ENCODE measurements at places on chromosomes 16 and 17.

DNA sequence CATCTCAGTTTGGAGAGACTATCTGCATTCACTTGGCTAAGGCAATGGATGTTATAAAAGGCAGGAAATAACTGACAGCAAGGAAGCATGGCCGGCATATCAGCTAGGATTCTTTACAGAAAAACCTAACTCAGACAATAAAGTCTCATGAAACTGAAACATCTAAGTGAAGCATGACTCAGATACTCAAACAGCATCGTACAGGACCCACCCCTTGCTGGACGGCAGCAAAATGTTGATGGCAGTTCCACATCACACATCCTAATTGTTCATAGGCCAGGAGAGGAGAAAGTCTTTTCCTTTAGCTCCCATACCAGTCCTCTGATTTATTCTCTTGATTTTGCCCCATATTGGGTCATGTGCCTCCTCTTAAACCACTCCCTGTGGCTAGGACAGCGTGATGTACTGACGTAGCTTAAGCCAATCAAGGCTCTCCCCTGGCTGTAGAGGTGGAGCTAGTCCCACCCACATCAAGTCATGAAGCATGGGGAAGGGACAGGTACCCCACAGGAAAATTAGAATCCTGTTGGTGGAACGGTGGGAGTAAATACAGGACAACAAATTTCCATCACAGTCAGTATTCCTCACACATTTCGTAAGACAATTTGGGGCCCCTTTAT, 178.9 kb downstream of the IRX3 start:
- DNase-seq: no peak

- DNase-seq: no peak
Measured at GRCh38 chr17:14859542-14859941, 405.6 kb downstream of the PMP22 start.

- no peak for DNase-seq
Measured at GRCh38 chr17:7083592-7083991, 3.5 kb upstream of the CLEC10A start.

DNA sequence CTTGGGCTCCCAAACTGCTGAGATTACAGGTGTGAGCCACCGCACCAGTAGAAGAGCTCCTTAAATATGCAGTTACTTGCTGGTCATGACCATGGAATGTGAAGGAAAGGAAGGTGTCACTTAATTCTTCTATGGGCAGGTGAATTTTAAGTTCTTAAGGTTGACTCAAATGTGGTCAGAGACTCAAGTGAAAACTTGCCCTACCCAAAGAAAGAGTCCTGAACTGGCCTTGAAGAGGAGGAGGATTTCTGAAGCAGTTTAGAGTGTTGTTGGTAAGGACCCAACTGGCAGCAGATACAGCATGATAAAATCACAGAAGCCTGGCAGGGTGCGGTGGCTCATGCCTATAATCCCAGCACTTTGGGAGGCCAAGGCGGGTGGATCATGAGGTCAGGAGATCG, 29.4 kb downstream of the CHD9 start:
- no peak for DNase-seq

DNA sequence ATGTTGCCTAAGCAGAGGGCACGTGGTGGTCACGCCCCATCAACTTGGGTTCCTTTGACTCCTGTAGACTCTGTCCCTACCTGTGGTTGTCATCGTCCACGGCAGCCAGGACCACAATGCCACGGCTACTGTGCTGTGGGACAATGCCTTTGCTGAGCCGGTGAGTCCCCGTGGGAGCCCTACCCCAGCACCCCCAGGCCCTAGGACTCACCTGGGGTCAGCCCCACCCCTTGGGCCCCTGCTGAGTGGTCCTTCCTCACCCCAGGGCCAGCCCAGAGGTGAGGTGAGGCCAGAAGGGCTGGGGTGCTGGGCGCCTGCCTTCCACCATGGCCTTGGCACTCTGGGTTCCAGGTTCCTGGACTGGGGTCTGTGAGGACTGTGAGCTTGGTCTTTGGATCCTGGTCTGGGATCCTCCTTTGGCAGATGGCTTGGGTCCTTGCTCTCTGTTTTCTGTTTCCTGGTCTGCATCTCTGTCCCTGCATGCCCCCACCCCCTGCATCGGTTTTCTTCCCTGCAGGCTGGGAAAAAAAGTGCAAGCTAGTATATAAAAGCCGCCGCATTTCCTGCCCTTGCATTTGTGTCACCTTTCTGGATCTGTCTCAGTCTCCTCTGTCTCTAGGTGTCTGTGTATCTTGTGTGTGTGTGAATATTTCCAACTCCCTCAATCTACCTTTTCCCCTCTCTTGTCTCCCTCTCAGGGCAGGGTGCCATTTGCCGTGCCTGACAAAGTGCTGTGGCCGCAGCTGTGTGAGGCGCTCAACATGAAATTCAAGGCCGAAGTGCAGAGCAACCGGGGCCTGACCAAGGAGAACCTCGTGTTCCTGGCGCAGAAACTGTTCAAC, 17.5 kb downstream of the STAT5A start:
- DNase-seq: no peak

DNA sequence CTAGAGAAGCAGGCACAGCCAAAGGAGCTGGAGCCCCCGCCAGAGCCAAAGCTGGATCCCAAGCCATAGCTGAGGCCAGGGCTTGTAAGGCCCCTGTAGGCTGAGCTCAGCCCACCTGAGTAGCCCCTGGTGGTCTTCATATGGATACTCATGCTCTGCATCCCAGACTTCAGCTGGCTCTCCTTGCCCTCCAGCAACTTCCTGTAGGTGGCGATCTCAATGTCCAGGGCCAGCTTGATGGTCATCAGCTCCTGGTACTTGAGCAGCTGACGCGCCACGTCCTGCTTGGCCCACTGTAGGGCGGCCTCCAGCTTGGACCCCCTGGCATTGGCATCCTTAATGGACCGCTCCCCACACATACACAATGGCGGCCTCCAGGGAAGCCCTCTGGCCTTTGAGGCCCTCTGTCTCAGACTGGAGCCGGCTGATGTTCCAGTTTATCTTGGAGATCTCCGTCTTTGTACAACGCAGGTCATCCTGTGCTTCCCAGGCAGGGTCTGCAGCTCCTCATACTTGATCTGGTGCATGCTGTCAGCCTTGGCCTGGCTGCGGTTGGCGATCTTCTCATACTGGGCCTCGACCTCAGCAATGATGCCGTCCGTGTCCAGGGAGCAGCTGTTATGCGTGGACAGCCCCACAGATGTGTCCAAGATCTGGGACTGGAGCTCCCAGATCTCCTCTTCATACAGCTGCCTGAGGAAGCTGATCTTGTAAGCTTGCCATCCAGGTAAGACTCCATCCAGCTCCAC, 28.9 kb downstream of the IKZF3 start:
- DNase-seq: no peak

GRCh38 chr16:87033021-87033471, 284.1 kb downstream of the C16orf95 start:
- DNase-seq: no peak

DNA sequence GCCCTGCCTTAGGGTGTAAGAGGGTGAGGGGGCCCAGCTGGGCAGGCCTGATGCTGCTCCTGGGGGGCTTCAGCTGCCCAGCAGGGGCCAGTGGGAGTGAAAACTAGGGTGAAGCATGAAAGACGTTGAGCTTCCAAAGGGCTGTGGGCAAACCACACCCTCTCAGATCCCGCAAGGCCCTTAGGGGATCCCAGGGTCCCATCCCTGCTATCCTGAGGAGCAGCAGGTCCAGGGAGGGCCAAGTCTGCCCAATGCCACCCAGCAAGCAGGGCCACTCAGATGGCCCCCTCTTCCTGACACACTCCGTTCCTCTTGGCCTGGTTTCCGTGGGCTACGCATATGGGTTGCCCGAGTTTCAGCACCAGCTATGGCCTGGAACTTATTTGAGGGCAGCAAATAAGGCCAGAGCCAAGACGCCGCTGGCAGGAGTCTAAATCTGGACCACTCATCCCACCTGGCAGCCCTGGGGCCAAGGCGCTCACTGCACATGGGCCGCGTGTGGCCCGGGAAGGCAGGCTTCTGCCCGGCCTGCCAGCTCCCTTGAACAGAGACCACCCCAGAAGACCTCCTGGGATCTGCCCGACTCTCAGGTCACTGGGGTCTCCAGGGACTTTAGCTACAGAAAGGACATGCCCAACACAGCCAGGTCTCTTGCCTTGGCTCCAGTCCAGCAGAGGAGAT, 4.2 kb downstream of the ATP2A3 start:
- no peak for DNase-seq

- no peak for DNase-seq
Measured at GRCh38 chr16:4166821-4167220, 50.6 kb upstream of the ADCY9 start.

GRCh38 chr16:10332241-10332640, 53.6 kb upstream of the ATF7IP2 start:
- DNase-seq: no peak
